ENCODE measurements at places on chromosomes 6 and 20.

DNA sequence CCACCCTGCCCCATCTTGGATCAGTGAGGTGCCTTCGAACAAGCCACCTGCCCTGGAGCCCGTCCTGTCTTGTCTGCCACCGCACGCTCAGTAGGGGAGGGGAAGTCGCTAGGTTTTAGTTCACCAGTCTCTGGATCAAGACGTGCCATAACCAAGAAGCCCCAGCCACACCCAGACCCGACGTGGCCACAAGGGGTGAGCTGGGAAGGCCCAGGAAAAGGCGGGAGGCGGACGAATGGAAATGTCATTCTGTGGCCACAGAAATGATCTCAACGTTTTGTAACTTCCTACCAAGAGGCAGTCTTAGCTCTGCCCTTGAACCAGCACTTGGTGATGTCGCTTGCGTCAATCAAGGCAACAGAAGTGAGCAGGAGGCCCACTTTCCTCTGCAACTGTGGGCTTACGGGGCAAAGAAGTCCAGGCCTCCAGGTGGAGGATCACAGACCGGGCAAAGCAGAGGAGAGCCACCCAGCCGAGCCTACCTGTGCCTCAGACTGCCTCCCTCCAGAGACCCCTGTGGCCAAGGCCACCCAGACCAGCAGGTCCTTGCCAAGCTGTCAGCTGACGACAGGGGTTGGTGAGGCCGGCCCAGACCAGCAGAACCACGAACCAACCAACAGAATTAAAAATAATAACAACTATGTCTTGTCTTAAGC, 14.5 kb downstream of the GMEB2 start:
- no peak for DNase-seq

- DNase-seq: no peak
These were observed 125.2 kb upstream of the EYA4 start for GRCh38 chr6:133115946-133116345.

DNA sequence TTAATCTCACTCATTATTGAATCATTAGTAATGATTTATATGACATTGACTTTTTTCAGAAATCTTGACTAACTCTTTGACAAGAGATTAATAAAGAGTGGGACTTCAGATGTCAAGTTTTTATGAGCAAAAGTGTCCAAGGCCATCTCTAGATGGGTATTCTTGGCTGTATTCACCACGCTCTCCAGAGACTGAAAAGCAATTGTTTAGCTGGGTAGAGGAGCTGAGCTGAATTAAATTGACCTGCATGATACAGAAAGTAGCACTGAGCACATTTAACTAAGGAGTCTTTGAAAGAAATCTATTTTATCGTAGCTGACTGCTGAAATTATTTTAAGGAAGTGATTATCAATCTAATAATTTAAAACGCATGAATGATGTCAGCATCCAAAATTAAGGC, 89.4 kb downstream of the LINC00237 start:
- DNase-seq: no peak

- DNase-seq: no peak
These were observed 14.6 kb downstream of the GMDS start for GRCh38 chr6:2230659-2231277.

- no peak for DNase-seq
These were observed 378.8 kb downstream of the QKI start for GRCh38 chr6:163793011-163793983.

DNA sequence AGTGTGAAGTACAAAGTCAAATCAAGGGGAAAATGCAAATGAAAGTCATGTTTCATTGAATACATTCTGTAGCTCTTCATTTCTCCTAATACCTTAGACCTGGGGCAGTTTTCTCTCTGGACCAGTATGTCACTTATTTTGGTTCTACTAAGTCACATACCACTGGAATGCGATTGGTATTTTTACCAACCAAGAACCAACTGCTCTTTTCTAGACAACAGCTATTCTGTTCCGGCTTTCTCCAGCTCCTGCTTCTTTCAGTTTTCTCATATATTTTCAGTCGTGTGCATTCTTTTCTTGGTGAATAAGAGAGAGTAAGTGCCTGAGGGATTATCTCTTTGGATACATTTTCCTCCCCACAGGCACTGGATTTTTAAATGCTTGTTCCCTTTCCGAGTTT, 39.2 kb upstream of the SPACA1 start:
- no peak for DNase-seq

GRCh38 chr6:139643986-139644385, 269.5 kb upstream of the CITED2 start:
- DNase-seq: no peak

DNA sequence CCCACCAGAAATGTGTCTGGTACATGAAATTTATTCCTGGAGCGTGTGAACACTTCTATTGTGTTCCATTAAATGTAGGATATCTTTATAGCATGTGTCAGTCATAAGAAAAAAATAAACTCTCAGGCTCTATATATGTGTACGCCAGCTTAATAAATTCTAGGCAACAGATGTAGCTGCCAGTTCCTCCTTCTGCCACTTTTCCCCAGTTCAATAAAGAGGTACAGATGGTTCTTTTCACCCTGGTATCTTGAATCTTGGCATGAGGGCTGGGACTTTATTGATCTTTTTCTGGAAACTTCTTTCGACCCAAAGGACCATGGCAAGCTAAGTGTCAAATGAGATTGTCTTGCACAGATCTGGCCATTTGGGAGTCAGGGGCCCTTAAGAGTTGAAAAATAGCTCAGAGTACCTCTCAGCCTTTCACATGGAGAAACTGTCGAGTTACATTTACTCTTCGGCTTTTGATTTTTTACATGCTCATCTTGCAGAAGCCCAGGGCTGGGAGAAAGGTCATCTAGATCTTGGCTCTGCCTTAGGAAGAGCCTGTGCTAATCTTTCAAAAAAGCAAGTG, 240.9 kb downstream of the DOK5 start:
- no peak for DNase-seq

GRCh38 chr6:40550202-40551101, 36.7 kb downstream of the LRFN2 start:
- DNase-seq: no peak

DNA sequence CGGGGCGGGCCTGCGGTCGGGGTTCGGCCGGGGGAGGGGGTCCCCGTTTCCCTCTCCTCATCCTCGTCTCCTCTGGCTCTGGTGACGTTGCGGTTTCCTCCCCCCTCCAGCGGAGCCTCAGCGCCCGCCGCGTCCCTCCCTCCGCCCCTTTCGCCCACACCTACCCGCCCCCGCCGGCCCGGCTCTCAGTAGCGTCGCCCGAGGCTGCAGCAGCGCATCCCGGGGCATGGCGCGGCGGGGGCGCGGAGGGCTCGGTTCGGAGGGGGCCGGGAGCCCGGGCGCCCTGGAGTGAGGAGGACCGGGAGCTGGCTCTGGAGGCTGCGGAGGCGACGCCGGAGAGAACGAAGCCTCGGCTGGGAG, at the start of gene DSE:
Gene DSE (plus strand): TSS at position 188 of the 360 bp plus-strand sequence. CDS start 28,304 bp downstream, outside the sequence.
- no peak for DNase-seq

GRCh38 chr6:124078169-124078568, 274.5 kb downstream of the NKAIN2 start:
- no peak for DNase-seq

- no peak for DNase-seq
These were observed 20.1 kb downstream of the B4GALT5 start for GRCh38 chr20:49693435-49694171.

DNA sequence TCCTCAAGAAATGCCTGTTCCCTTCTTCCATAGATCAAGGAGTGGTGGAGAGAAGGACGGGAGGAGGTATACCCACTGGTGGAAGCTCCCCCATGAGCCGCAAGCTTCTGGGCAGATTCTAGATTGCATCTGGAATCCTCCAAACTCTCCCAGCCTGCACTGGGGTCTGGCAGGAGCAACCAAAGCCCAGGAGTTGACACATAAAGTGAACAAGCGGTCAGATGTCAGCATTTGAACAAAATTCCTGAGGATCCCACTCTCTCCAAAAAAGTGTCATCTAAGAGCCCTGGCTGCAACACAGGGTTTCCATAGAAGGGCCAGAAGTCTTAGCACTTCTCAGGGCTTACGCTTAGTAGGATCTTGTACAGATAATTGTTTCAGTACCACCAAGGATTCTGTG, 88.2 kb downstream of the KCNB1 start:
- no peak for DNase-seq

GRCh38 chr6:107129370-107129925, 14.1 kb upstream of the BEND3 start:
- DNase-seq: no peak

- no peak for DNase-seq
These were observed 49.6 kb upstream of the PDE7B start for GRCh38 chr6:135801755-135802465.

GRCh38 chr6:42193491-42193894, 1.3 kb downstream of the GUCA1B start:
- no peak for DNase-seq

DNA sequence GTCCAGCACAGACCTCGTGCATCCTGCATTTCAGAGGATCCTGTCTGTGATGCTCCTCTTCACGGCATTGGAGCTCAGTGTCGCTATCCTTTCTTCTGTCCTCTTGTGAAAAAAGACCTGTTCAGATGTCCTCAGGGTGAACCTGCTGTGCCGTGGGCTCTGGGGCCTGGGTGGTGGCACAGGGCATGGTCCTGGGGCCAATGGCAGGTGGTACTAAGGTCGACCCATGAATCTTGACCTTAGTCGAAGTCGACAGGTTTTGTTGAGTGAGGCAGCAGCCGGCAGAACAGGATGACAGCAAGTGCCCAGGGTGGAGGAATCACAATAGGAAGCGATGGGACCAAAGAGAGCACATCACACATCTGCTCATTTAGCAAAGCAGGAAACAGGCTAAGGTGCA, 22.0 kb upstream of the MAS1L start:
- DNase-seq: no peak

DNA sequence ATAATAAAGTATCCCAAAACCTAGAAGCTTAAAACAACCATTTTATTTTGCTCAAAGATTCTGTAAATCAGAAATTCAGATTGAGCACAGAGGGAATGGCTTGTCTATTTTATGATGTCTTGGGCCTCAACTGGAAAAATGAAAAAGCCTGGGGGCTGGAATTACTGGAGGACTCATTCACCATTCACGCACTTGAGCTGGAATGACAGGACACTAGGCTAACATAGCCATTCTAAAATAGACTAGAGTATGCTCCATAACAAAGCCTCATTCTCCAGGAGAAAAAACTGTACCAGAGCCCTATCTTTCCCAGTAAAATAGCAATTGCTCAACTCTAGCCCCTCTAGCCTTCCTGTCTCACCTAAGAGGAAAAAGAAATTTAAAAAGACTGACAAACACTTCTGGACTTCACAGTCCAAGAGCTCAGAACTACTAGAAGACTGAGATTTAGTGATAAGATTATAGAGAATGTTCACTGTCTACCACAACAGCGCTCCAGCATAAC, 145.4 kb upstream of the BTBD3 start:
- DNase-seq: no peak

DNA sequence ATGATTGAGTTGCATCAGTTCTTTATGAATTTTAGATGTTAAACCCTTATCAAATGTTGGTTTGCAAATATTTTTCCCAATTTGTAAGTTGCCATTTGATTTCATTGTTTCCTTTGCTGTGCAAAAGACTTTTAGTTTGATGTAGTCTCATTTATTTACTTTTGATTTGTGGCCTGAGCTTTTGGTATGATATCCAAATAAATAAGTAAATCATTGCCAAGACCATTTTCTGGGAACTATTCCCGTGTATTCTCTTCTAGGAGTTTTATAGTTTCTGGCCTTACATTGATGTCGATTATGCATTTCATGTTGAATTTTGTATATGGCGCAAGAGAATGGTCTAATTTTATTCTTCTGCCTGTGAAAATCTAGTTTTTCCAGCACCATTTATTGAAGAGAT, 13.4 kb downstream of the AIG1 start:
- no peak for DNase-seq

- no peak for DNase-seq
These were observed 4.9 kb upstream of the ACSS1 start for GRCh38 chr20:25062841-25063240.

DNA sequence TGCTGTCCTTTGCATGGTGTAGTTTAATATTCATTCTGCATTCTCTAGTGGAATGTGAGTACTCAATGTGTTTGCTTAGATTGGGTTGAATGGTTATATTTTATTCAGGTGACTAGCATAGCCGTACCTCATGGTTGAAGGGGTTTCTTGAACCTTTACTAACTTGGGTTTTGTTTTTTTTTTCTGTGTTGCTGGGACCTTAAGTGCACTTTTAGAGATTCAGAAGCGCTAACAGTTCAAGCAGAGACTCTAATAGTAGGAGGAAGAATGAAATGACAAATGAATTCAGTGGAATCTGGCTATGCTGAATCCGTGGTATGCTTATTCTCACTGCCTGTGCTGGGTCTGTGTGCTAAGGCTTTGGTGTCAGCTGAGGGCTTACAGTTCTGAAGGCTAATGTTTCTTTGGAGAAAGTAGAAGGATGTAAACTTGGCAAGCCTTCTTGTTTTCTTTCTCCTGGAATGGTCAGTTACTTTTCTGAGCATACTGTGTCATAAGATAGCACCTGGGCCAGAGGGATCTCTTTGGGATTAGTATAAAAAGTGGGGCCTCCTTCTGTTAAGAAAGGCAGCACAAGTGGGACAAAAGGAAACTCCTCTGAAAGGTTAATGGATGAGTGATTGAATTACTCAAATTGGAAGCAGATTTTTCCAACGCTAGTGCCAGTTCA, 28.7 kb downstream of the RNF144B start:
- no peak for DNase-seq

DNA sequence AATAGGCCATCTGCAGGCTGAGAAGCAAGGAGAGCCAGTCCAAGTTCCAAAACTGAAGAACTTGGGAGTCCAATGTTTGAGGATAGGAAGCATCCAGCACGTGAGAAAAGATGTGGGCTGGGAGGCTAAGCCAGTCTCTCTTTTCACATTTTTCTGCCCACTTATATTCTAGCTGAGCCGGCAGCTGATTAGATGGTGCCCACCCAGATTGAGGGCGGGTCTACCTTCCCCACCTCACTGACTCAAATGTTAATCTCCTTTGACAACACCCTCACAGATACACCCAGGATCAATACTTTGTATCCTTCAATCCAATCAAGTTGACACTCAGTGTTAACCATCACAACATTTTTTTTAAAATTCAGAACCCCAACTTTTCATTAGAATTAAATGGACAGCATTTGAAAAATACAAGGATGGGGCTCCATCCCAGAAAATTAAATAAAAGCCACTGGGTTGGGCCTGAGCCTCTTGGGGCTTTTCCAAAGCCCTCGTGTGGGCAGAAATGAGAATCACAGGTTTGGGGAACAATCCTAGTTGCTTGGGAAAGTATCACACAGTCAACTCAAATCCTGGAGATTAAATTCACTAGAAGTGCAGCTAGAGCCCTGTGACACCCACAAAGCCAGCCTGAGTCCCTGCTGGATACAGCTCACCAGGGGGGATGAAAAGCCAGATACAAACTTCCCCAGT, 2.2 kb downstream of the CLDN20 start:
- no peak for DNase-seq
